ENCODE measurements at places on chromosomes 11 and 22. TPM values are rescaled to one million over a fixed set of nuclear protein-coding genes. Genes with fewer than 3 reads are reported as not detected.

GRCh38 chr11:101915791-101916291 lies 481 bp downstream of the ANGPTL5 start:
- peak; percentile 57 for DNase-seq

DNA sequence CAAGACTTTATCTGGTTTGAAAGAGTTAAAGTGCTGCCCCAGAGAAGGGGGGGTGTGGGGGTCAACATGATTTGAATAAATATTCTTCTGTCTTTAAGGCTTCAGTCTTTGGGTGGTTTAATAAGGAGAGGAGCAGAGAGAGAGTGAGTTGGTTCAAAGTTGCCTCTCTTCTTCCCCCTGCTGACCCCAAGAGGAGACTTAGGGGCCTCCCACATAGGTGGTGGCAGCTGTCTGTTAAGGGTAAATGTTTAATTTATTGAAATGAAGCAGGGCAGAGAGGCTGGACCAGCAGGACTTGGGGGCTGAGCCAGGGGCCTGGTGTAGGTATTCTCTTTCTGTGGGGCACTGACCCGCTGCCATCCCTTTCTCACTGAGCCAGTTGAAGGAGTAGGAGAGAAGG lies 5.5 kb downstream of the POU2F3 start:
- DNase-seq = no peak

GRCh38 chr22:42419243-42419881 lies 12.8 kb downstream of the NFAM1 start:
- DNase-seq = no peak

The SCO2 gene
- 7.3 TPM for total RNA-seq

The GRAP2 gene
- 1.1 TPM for total RNA-seq

- peak; percentile 63 for DNase-seq
These were observed 11.4 kb downstream of the IGSF9B start for GRCh38 chr11:133945087-133945974.

The KCNE3 gene
- 8.1 TPM for total RNA-seq

DNA sequence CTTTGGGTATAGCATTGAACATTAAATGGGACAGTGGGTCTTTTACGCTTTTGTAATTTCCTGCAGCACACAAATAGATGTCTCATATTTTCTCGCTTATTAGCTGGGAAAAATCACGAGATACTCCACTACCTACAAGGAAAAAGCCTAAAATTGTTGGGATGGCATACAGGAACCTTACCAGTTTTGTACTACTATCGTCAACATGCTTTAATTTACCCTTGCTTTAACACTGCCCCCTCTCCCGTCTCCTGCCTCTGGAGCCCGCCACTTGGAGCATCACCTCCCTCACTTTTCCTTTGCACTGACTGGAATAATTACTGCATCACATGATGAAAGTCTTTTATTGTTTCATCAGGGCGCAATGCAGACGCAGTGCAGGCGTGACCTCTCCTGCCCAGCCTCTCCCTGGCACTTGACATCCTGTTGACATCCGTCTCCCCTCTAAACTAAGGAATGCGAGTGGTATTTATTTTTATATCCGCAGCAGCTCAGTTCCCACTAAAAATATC lies 1.0 kb upstream of the FNBP4 start:
- DNase-seq = peak; percentile 23

GRCh38 chr11:61777234-61778090 lies 14.9 kb downstream of the TMEM258 start:
- DNase-seq = peak; percentile 44

The WBP2NL gene
- 1.6 TPM for total RNA-seq

DNA sequence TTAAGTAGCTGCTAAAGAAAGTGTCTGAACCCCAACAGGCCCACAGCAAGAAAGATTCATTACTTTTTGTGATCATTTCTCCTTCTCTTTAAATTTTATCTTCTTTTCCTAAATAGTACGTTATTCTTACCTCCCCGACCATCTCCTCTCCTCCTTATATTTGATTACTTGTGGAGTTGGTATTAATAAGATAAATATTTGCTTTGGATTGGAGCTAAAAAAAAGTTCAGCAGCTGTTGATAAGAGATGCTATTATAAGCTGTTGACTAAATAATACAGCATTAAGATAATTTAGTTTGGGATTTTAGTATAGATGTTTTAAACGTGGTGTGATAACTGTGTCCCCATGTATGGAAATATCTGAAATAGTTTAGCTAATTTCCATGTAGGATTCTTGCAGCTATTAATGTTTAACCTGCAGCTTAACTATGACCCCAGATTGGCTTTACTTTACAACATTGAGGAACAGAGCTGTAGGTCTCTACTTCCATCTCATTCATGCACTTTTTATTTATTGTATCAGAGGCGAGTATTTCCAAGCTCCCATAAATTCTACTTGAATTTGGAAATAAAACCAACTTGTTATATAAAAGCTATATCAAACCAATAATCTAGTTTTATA lies 37.8 kb downstream of the ZNF143 start:
- DNase-seq = no peak

- no peak for DNase-seq
These were observed 27.1 kb downstream of the MYEOV start for GRCh38 chr11:69320756-69321741.

The OTOG gene
- not detected for total RNA-seq

DNA sequence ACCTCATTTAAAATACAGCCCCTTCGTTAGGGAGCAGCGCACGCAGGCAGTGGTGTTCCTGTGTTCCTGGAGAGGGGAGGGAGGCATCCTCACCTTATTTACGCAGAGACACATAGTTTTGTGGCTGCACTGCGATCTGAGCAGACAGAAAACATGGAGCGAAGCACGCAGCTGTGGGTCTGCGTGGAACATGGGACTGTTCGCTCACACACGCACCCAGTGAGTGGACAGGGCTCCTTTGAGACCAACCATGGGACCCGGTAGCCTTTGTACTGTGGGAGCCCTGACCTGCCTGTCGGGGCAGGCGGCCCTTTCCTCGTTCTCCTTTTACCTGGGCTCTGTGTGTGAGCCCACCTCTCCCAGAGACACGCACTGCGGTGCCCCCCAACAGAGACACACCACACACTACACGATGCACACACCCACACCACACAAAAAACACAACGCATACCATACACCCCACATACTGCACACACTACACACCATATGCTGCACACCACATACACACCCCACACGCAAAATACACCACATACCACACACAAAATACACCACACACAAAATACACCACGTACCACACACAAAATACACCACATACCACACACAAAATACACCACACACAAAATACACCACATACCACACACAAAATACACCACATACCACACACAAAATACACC lies 1245.7 kb downstream of the BRD1 start:
- no peak for DNase-seq

DNA sequence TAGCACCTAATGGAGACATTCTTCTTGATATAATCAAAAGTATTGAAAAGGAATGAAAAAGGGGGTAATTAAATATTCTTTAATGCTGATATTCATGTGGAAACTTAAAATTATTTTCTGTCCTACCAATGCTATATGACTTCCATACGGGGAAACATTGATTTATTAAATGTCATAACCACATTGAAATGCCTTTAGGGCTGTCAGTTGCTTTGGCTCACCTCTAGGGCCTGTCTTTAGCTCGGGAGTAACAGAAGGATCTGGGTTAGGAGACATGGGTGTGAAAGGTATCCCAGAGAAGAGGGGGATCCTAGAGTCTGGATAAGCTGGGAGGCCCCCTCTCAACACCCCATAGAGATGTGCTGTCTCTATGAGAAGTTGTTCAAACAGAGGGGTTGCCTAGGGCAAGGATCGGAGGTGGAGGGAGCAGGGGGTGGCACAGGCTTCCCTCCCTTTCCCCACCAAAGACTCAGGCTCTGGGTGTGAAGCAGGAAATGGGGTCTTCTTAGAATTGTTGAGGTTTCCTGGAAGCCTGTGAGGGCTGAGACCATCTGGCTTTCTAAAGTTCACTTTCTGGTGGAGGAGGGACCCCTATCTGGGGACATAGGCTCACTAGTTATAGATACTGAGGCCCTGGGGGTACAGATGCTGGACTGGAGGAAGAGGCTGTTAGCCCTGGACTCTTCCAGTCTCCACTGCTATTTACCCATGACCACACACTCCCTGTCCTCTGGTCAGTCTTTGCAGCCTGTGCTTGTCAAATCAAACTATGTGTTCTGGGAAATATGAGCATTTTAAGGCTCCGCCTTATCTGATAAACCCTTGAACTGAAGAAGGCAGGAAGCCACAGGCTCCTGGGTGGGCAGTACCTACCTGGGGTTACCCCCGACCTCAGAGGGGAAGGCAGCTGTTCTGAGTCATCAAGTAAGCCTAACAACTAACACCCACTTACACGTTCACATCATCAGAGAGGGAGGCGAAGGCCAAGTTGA lies 55.8 kb upstream of the RRAS2 start:
- DNase-seq = peak; percentile 7

- DNase-seq = no peak
These were observed 3.9 kb downstream of the TANGO2 start for GRCh38 chr22:20024650-20025397.

- no peak for DNase-seq
These were observed 38.4 kb upstream of the A4GALT start for GRCh38 chr22:42758931-42759629.

The PSMD13 gene
- total RNA-seq = 73.2 TPM

DNA sequence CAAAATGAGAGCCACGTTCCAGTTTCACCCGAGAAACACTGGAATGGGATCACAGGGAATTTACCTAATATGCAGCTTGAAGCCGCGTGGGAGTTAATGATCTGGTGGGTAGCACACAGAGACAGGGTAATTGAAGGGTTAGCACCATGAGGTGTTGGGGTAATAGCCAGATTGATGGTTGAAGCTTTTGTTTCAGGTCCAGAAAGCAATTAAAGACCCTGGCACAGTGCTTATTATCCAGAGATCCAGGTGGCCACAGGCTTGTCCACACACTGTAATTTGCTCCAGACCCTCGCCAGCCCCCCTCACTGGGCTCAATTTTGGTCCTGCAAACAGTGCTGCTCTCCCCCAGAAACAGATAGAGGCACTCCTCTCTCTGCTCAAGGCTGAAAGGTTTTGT lies 282.5 kb upstream of the ISX start:
- DNase-seq = no peak

The OR56A3 gene
- total RNA-seq = not detected

GRCh38 chr11:121478895-121479697 lies 26.3 kb upstream of the SORL1-AS1 start:
- no peak for DNase-seq

GRCh38 chr11:24623121-24623520 lies 126.3 kb downstream of the LUZP2 start:
- DNase-seq = no peak

The PLAAT5 gene
- under 0.01 TPM for total RNA-seq

- DNase-seq = no peak
These were observed 69.7 kb upstream of the GRK3 start for GRCh38 chr22:25494774-25495173.

The DCPS gene
- total RNA-seq = 18.9 TPM

DNA sequence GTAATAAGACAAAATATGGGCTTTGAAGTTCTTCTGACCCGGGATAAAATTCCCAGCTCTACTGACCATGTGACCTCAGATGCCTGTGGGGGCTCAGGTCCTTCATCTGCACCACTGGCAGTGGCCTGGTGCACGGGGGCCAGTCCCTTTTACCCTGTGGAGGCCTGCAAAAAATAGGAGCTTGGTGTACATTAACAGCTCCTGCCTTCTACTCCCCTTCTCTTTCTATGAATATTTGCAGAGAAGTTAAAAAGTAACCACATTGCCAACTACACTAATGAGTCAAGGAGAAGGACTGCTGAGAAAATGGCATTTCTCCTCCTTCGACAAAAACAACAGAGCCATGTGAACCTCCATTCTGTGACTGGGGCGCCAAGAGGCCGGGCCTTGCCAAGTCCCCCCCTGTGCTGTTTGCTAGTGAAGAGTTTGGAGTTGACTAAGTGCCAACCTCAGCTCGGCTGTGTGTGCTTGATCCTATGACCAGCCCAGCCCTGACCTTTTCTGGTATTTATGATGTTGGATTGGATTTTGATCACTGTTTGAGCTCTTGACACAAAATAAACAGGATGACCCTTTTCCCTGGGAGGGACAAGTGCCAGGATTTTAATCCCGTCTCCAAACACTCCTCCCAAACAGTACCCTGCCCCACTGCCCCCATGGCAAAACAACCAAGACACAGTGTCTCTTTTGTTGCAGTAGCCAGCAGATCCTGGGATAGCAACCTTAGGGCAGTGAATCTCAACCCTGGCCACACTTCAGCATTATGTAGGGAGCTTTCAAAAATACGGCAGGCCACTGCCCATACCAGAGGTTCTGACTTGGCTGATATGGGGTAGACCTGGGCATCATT lies 380.1 kb downstream of the LARGE1 start:
- no peak for DNase-seq

DNA sequence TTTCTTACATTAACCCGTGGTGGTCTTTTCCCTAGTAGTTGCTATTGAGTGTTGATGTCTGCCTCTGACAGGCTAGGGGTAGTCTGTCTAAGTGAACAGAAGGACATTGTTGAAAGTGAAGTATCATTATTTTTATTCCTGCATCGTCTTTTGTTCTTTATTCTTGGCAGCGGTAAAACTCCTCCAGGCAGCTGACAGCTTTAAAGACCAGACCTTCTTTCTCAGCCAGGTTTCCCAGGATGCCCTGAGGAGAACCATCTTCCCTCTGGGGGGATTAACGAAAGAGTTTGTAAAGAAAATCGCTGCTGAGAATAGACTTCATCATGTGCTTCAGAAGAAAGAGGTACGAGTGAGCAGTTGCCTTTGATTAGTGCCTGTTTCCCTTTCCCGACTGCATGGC lies 14.6 kb downstream of the TRMU start:
- DNase-seq = no peak

The SFI1 gene
- total RNA-seq = 33.4 TPM

DNA sequence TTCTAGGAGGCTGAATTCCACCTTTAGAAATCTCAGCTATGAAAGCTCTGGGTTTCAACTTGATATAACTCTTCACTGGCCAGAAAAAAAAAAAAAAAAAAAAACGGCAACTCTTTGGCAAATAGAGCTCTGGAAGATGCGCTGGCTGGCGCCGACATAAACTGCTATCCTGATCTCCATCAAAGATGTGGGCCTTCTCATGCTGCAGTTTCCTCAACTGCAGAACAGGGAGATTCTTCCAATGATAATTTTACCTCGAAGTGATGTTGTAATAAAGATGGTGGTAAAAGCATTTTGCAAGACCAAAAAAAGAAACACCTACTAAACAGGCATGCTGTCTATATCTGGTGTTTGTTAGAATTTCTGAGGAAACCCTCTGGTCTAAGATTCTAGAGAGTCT lies 20.3 kb downstream of the FLI1 start:
- DNase-seq = no peak

- no peak for DNase-seq
These were observed 56.4 kb downstream of the ANO1 start for GRCh38 chr11:70134490-70134889.
